ENCODE measurements at places on chromosomes 7 and 10. TPM values are rescaled to one million over a fixed set of nuclear protein-coding genes. Genes with fewer than 3 reads are reported as not detected.

Gene NPFFR1
- polyA plus RNA-seq = not detected

Gene SLC35G1
- 3.5 TPM for polyA plus RNA-seq

Gene KIF11
- 0.32 TPM for polyA plus RNA-seq

Gene CPA4
- 8.9 TPM for polyA plus RNA-seq

Gene ASZ1
- polyA plus RNA-seq = not detected

Gene PPP1R9A
- 54.1 TPM for polyA plus RNA-seq

Gene PTCD1
- 4.0 TPM for polyA plus RNA-seq

Gene RRP12
- 9.7 TPM for polyA plus RNA-seq

Gene ZCWPW1
- 6.8 TPM for polyA plus RNA-seq

Gene RNF148
- not detected for polyA plus RNA-seq

Gene OGDHL
- 40.7 TPM for polyA plus RNA-seq

Gene PLPP4
- polyA plus RNA-seq = 8.3 TPM

Gene FBXL13
- polyA plus RNA-seq = 0.57 TPM

Gene MACROH2A2
- polyA plus RNA-seq = 173 TPM

Gene SLC29A3
- 3.6 TPM for polyA plus RNA-seq

Gene C10orf62
- not detected for polyA plus RNA-seq

Gene MINPP1
- polyA plus RNA-seq = 60.0 TPM

Gene ZC3HAV1L
- polyA plus RNA-seq = not detected

Gene TMEM140
- not detected for polyA plus RNA-seq

Gene DOCK1
- 2.7 TPM for polyA plus RNA-seq

Gene SPDYE18
- 1.2 TPM for polyA plus RNA-seq

Gene IFIT5
- polyA plus RNA-seq = 16.3 TPM

Gene MCMBP
- polyA plus RNA-seq = 58.0 TPM

Gene BICC1
- polyA plus RNA-seq = 7.6 TPM

Gene CYP2W1
- polyA plus RNA-seq = not detected

Gene TRIM73
- polyA plus RNA-seq = 15.2 TPM

Gene CHRM2
- 0.05 TPM for polyA plus RNA-seq

Gene TAS2R3
- not detected for polyA plus RNA-seq

Gene PLEKHS1
- polyA plus RNA-seq = not detected

Gene HECW1
- 13.8 TPM for polyA plus RNA-seq

Gene GNG11
- polyA plus RNA-seq = 0.16 TPM

Gene MYOF
- polyA plus RNA-seq = not detected

Gene CALN1
- polyA plus RNA-seq = 7.8 TPM

Gene CNTNAP2
- 276 TPM for polyA plus RNA-seq

Gene TMEM130
- 12.3 TPM for polyA plus RNA-seq

Gene PTPRN2
- polyA plus RNA-seq = 45.5 TPM

Gene UNC5B
- polyA plus RNA-seq = 2.0 TPM

Gene PNLIPRP2
- polyA plus RNA-seq = not detected

Gene NAT16
- 4.5 TPM for polyA plus RNA-seq

Gene GIMAP8
- not detected for polyA plus RNA-seq

Gene STAMBPL1
- polyA plus RNA-seq = 22.4 TPM

Gene NRCAM
- 90.9 TPM for polyA plus RNA-seq

Gene NRAP
- polyA plus RNA-seq = 0.08 TPM

Gene VPS37D
- polyA plus RNA-seq = 56.3 TPM

Gene CPN1
- not detected for polyA plus RNA-seq

Gene STAG3
- polyA plus RNA-seq = not detected

Gene SLC26A5
- polyA plus RNA-seq = not detected

Gene GPR85
- 89.4 TPM for polyA plus RNA-seq

Gene ARF5
- polyA plus RNA-seq = 582 TPM

Gene AKR1C8
- 0.54 TPM for polyA plus RNA-seq

Gene HABP2
- not detected for polyA plus RNA-seq

Gene STEAP1
- not detected for polyA plus RNA-seq

Gene KLF14
- 0.48 TPM for polyA plus RNA-seq

Gene MYL10
- not detected for polyA plus RNA-seq

Gene AGR3
- polyA plus RNA-seq = not detected

Gene ST8SIA6
- polyA plus RNA-seq = 0.20 TPM

Gene CALML5
- polyA plus RNA-seq = not detected
